Lung microvascular endothelial cell (primary cell): ENCODE measurements at places on chromosomes 4 and X.

DNA sequence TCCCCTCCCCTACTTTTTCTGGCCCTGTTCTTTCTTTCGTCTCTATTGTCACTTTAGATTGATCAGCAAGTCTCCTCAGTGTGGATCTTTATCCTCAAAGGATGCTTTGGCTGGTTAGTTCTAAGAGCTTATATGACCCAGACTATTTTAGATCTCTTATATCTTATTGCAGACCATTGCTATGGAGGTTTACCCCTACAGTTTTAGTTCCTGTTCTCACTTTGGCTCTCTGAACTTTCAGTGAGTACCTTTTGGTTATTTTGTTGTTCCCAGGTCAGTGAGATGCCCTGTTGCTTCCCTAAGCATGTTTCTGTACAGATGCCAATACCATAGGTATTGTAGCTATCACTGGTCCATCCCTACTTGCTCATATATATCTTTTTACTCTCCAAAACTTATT is 24.0 kb upstream of the MED14 start:
- no peak for DNase-seq

- DNase-seq, result no peak
These were observed 97.9 kb upstream of the LRPAP1 start for GRCh38 chr4:3630136-3630597.

- DNase-seq, result peak; percentile 50
These were observed at the start of gene PRDM5 for GRCh38 chr4:120922381-120923206. Gene PRDM5, minus strand, starts transcription at chr4:120922726. Its CDS starts 118 bp downstream, at chr4:120922608.

- DNase-seq, result no peak
These were observed 6.3 kb upstream of the HAUS3 start for GRCh38 chr4:2248044-2248780.

GRCh38 chr4:10061650-10062415 is 40.5 kb upstream of the SLC2A9 start:
- no peak for DNase-seq

DNA sequence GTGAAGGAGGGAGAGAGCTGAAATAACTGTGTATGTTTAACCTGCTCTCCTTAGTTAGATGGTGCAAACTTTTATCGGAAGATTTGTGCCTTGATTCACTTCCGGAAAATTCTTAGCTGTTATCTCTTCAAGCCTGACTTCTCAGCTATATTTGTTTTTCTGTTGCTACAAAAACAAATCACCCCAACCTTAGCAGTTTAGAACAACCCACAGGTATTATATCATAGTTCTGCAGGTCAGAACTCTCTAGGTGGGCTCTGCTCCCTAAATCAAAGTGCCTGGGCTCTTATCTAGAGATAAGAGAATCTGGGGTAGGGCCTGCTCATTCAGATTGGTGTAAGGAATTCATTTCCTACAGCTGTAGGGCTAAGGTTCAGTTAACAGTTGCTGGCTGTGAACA is 15.1 kb upstream of the CEP135 start:
- no peak for DNase-seq

DNA sequence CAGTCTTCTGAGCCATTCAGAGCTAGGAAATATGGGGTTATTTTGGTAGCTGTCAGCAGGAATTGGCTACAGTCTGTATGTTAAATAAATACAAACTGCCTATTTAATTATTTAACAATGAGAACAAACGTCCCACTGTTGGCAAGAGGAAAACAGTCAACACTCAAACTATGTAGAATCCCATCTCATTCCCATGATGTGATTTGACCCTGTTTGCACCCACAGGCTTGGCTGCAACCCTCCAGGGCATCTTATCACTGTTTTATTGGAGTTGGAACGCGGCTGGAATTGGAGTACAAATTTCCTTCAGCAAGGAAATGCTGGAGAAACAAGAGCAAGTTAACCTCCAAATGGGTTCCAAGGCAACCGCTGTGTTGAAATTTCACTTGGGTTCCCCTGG is 124.0 kb downstream of the KIT start:
- DNase-seq, result no peak

- no peak for DNase-seq
These were observed 119.0 kb upstream of the MAP9 start for GRCh38 chr4:155495572-155496293.

DNA sequence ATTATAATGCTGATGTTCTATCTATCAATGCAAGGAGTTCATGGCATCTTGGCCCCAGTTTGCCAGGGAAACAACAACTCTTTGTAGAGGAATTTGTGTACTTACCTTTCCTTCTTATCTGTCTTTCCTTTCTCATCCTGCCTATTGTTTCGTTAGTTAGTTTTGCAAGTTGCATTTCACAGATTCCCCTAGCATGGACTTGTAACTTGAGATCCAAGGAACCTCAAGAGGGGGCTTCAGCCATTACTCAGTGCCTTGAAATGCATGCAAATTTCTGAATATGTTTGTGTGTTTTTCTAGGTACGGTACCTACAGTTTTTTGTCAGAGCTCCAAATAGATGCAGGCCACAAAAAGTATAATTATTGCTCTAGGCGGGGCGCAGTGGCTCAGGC is 203.6 kb downstream of the LDB2 start:
- DNase-seq, result no peak

- peak; percentile 94 for DNase-seq
These were observed at the start of gene UBE2A for GRCh38 chrX:119574394-119575266. Gene UBE2A, plus strand, starts transcription at chrX:119574563. Its CDS starts 149 bp downstream, at chrX:119574712.

- DNase-seq, result peak; percentile 57
These were observed 9.8 kb upstream of the ACOT9 start for GRCh38 chrX:23752740-23753415.

DNA sequence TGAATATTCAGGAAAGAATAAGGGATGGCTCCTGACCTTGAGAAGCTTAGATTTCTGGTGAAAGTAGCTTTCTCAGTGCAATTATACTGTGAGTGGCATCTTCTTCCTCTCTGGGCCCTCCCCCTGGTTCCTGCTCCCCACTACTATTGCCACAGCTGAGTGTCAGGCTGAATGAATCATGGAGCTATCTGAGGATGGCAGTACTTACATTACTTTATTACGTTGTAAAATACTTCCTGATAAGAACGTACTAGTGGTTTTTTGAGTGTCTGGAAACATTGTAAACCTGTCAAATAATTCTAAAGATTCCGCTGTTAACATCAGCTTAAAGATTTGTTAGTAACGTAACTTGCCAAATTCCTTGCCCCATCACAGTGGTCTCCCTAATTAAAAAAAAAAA is 36.2 kb downstream of the ARHGAP10 start:
- peak; percentile 91 for DNase-seq

DNA sequence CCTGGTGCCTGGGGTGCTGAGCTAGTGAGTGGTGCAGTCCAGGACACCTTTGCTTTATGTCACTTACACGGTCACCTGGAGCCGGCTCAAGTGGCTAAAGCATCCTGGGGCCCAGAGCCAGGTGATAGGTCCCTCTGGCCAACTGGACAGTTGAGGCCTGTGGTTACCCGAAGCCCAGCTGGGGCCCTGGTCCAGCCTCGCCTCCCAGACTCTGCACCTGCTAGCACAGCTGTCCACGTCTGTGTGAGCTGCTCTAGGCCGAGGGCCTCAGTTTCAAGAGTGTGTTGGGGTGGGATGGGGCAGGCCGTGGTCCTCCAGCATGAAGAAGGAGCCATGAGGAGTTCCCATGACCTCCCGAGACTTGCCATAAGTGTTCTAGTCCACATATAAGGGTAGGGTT is 7.7 kb upstream of the ADD1 start:
- no peak for DNase-seq

DNA sequence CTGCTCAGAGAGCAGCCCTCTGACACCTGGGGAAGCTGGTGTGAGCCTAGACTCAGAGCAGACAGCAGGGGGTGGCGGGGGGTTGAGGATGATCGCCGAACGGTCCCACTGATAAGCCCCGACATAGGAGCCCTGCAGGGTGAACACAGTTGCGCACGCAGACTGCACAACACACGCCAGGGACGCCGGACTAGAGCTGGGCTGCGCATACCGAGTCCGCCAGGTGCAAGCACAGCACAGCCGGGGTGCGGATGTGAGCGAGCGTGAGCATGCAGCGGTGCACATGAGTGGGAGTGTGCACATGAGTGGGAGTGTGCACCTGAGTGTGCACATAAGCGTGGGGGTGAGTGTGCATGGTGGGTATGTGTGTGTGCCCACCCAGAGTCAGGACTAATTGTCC is 36.7 kb downstream of the FAM53A start:
- DNase-seq, result no peak

DNA sequence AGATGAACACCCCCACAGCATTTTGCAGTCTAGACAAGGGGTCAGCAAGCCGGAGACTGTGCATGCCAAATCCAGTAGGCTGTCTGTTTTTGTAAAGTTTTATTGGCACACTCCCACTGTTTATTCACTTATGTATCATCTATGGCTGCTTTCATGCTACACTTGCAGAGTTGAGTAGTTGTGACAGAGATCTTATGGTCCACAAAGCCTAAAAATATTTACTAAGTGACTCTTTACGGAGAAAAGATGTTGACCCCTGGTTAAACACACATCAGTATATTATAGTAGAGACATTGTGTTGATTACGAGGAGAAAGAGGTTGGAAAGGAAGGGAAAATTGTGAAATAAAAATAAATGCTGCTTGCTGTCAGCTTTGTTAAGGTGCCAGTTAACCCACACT is 2.2 kb upstream of the LHFPL1 start:
- no peak for DNase-seq

DNA sequence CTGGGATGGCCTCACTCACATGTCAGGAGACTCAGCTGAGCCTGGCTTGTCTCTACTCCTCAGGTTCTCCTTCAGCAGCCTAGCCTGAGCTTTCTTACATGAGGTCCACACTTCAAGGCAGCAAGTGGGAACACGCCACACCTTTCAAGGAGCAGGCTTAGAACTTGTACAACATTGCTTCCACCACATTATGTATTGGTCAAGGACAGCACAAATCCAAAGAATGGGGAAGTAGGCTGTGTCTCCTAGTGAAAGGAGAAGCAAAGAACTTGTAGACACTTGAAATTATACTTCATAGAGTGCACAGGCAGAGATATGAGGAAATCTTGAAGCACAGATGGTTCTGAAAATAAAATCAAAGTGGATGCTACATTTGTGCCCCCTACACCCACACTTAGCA is 120.9 kb upstream of the NOCT start:
- no peak for DNase-seq

GRCh38 chr4:2047031-2047660 is 12.0 kb upstream of the NAT8L start:
- DNase-seq, result no peak

- no peak for DNase-seq
These were observed 56.2 kb downstream of the LRRC66 start for GRCh38 chr4:51963841-51964517.

GRCh38 chr4:138392751-138393308 is 150.7 kb upstream of the SLC7A11 start:
- DNase-seq, result no peak

GRCh38 chrX:100946299-100946927 is 17.7 kb upstream of the XKRX start:
- DNase-seq, result no peak

DNA sequence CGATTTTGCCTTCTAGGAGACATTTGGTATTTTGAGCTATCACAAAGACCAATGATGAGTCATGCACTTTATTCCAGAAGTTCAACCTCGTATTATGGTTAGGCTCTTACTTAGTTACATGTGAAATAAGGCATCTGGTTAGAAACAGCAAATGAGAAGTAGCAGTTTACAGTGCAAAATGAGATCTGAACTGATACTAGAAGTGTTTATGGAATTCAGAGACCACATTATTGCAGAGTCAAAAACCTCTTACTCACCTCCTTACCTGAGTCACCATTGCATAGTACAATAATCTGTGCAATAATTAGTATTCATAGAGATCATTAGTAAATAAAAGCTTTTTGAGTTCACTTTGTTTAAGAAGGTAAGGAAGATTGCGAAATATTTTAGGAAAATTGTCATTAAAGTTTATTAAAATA is 38.7 kb downstream of the SEC24B start:
- no peak for DNase-seq

GRCh38 chrX:72143609-72143907 is 11.8 kb upstream of the RTL5 start:
- DNase-seq, result no peak

DNA sequence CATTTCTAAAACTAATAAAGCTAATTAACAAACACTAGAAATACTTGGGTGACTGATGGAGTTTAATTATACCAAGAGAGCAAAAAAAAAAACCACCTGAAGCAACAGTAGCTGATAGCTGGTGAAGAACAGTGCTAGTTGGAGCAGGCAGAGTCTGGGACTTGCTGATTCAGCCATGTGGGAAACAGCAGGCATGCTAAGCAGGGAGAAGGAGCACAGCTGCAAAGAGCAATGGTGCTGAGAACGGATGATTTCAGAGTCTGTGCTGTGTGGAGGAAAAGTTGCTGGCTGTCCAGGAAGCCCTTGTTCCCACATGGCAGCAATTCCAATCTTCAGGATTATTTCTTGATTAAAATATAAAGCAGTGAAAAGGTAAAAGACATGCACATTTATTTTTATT is 68.8 kb downstream of the NPY1R start:
- no peak for DNase-seq
